Pons (tissue), 1 donor: ENCODE measurements at places on chromosomes 2 and 18.

DNA sequence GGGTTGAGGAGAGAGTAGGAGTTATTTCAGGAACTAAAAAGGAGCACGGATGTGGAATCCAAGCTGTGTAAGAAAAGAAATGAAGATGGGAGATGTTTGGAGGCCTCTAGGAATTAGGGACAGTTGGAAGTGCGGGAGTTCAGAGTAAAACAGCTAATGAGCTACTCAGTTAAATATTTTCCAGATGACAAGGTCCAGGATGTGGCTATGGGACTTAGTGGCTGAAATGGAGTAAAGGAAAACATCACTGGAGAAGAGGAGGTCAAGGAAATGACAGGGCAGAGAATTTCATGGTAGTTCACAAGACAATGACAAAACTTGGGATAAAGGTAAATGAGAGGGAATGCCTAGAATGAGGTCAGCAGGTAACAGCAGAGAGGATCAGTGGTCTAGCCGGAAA, 13.0 kb downstream of the GPR155 start:
- DNase-seq: no peak

DNA sequence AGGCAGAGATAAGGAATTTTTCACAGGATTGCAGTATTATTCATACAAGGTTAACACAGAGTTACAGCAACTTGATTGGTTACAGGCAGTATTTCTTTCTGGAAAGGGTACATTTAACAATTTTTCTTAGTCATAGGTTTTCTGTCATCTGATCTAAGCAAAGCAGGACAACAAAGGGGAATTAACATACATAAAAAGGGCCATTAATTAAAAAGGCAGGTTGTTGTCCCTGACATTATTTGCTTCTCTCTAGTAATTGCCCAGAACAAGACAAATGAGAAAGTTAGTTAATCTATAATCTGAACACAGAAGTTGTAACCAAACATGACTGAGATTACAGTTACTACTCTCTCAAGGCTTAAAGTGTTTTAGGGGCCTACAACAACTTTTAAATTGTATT, 291.4 kb upstream of the LRRTM4 start:
- DNase-seq: no peak

- no peak for DNase-seq
These were observed 5.0 kb downstream of the SOWAHC start for GRCh38 chr2:109619032-109619615.

DNA sequence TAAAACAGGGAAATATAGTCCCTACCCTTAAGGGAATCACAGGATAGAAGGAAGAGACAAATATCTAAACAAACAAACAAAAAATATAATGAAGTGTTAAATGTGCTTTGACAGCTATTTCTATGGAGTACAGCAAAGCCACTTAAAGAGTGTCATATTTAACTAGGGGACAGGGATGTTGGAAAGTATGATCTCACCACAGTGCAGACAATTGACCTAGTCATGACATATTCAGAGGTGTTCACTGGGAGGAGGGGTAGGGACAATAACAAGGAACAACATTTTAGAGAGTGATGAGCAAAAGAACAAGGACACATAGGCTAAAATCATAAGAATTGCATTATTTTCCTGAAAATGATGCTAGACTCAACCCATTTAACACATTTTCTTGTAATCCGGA, 107.5 kb downstream of the TMEM163 start:
- no peak for DNase-seq

GRCh38 chr2:190879474-190880377, 895 bp upstream of the GLS start:
- peak; percentile 25 for DNase-seq

DNA sequence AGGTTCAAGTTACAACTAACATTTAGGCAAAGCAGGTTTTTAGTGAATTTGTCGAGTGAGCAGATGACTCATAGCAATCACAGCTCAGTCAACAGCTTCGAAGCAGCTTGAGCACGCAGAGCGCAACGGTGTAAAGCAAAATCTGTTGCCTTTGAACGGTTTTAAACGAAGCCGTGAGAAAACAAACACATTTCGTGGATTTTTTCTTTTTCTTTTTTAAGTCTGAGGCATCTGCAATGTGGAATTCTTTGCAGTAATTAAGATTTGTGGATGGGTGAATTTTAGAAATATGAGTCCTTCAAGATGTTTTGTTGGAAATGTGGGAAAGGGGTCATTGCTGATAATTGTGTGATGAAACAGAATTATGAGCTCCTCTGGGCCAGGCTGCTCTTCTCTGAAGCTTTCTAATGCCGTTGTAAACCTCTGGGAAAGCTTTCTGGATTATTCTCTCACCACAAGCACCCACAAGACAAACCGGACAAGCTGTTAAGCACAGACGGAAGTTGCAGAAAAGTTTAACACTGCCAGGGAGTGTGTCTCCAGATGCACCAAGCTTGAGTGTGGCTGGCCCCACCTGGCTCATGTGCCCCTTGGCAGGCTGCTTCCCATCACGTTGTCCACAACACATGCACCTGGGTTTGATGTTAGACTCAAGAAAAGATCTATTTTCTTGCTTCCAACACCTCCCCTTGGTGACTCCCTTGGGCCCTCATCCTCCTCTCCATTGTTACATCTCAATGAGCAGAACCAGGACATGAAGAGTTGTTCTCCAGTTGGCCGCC, 224.7 kb downstream of the ACKR3 start:
- DNase-seq: no peak

DNA sequence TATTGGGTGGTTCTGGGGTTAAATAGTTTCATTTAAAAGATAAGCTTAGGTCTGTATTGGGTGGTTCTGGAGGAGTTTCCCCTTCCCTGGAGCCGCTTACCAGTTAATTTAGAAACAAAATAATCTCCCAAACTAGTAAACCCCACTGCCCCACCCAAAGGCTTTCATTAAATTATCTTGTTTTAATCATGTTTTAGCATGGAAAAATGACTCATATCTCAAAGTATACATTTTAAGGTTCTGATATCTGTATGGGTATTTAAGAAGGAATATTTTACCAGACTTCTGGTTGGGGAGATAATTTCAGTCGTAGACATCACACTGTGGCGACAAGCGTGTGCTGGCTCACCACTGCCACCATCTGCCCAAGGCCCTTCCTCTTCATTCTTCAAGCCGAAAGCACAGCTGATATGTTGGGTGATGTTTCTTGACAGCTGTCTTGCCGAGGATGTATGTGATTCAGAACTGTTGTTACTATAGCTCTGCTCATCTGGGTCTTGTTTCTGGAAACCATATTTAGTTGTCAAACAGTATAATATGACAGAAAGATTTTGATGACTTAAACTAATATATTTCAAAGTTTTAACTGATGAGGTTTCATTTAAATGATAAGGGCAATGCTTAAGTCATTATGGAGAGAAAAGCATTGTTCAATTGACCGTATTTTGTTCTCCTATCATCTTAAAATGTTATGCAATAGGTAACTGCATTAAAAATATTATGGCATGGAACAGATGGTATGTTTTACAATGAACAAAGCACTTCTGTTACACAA, 5.1 kb downstream of the FIGLA start:
- peak; percentile 61 for DNase-seq

DNA sequence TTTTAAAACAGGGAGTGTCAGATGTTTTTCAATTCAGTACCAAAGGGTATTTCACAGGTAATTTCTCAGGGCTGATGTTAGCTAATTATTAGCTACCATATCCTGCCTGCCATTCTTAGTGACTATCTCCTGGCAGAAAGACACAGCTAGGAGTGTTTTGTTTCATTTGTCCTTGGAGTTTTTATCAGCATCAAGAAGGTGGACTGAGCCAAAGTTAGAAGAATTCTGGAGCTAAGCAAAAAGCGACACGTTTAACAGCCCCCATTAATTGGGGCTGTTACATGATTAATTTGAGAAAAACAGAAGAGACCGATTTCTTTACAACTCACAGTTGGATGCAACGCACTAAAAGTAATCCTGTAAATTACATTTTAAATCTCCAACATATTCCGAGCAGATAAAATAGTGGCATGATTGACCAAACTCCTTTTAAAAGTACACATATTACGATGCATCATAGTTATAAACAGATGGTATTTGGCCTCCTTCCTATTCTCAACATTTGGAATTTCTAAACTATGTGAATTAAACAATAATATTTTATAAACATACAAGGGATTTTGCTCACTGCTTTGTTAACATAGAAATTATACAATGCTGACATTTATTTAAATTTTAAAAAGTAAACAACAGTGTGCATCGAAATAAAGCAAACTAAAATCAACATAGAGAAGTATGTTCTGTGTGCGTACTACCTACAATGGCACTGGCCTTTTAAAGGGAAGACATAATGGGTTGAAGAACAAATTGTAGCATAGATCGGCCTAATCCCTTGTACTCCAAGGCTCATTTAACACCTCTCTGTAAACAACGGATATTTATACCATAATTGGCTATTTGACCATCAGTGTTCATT, 585.1 kb downstream of the ZEB2 start:
- DNase-seq: no peak

DNA sequence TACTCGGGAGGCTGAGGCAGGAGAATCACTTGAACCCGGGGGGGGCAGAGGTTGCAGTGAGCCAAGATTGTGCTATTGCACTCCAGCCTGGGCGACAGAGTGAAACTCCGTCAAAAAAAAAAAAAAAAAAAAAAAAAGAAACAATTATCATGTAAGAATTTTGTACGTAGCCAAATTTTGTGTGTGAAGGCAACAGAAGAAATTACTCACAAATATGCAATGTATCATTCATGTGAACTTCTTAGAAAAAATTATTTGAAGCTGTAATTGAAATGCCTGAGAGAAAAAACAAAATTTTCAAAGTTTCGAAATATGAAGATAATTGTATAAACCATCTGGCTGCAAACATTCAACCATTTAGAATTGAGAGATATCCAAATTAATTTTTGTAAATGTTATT, 204.8 kb upstream of the PARD3B start:
- no peak for DNase-seq

DNA sequence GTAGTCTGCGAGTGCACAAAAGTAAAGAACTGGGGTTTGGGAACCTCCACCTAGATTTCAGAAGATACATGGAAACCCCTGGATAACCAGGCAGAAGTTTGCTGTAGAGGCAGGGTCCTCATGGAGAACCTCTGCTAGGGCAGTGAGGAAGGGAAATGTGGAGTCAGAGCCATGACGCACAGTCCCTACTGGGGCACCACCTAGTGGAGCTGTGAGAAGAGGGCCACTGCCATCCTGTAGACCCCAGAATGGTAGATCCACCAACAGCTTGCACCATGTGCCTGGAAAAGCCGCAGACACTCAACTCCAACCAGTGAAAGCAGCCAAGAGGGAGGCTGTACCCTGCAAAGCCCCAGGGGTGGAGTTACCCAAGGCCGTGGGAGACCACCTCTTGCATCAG, 206.4 kb downstream of the PIEZO2 start:
- DNase-seq: no peak

GRCh38 chr2:233129351-233129978, 69.3 kb downstream of the INPP5D start:
- DNase-seq: no peak

- DNase-seq: no peak
These were observed 88.3 kb upstream of the CCDC68 start for GRCh38 chr18:55047546-55047945.

GRCh38 chr2:201794294-201794693, 12.0 kb upstream of the CDK15 start:
- no peak for DNase-seq

GRCh38 chr2:31997653-31998052, 13.2 kb downstream of the MEMO1 start:
- DNase-seq: no peak

GRCh38 chr18:22048221-22048620, 121.2 kb upstream of the GATA6 start:
- no peak for DNase-seq

DNA sequence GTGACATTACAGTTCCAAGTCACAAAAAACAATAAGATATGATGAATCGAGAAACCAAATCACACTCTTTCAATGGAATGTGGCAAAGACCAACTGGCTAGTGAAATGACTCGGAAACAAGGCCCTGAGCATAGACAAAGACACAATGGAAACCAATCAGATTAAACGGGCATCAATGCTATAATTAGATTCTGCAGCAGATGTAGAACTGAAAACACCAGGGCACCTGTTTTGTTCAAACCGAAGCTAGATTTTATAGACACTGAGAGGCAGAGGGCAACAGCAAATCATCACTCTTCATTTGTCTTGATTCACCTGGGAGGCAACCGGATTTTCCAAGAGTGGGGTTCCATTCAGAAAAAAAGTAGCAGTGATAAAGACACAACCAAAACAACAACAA, 92.8 kb upstream of the BARD1 start:
- no peak for DNase-seq

DNA sequence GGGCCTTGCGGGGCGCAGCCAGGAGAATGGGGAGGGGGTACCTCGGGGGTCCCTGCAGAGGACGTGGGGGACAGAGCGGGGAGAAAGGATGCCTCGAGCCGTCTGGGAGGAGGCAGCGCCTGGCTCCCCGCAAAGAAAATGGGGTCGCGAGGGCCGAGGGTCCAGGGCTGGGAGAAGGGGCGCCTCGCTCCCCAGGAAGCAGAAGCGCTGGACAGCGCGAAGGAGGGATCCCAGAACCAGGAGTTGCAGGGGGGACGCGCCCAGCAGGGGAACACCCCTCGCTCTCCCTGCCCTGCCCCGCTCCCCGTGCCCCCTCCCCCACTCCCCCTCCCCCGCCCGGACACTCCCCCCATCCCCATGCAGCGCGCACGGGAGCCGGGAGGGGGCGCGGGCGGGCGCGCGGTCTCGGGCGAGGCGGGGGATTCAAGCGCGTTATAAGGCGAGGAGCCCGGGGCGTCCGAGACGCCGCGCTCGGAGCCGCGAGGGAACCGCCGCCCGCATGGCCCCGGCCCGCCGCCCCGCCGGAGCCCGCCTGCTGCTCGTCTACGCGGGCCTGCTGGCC, at the start of gene ERFE:
ERFE (plus strand) TSS at position 462 of the 562 bp plus-strand sequence; CDS start at position 500, 38 bp downstream.
- DNase-seq: no peak
